ENCODE measurements at places on chromosomes 7 and 10.

GRCh38 chr7:108284349-108285002 lies 154.3 kb upstream of the LAMB4 start:
- no peak for DNase-seq

DNA sequence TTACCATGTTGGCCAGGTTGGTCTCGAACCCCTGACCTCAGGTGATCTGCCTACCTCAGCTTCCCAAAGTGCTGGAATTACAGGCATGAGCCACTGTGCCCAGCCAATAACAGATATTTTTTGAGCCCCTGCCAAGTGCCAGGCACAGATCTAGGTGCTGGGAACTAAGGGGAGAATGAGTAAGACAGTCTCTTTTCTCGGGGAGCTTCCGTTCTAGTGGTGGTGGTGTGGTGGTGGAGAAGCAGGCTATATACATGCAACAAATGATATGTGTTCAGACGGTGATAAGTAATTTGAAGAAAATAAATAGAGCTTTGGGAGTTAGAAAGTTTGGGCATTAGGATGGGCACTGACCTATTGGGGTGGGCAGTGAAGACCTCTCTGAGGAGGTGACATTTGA lies 76.7 kb upstream of the VKORC1L1 start:
- no peak for DNase-seq

DNA sequence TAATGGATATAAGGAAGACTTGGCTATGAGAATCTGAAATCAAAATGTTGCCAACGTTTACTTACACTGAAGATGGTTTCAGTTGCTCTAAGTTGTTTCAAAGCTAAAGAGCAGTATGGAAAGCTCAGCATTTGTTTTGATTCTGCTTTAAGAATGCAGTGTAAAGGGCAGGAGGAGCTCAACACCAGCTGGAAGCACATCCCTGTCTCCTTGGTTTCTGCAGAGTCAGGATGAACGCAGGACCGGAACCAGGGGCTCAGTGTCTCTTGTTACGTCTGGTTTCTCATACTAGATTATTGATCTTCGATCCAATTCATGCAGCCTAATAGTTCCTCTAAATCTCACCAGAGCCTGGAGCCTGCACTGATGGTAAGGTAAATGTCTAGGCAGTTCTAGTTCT lies 24.1 kb downstream of the ZRANB1 start:
- no peak for DNase-seq

GRCh38 chr10:18254086-18254485 lies 113.9 kb downstream of the CACNB2 start:
- DNase-seq = no peak

DNA sequence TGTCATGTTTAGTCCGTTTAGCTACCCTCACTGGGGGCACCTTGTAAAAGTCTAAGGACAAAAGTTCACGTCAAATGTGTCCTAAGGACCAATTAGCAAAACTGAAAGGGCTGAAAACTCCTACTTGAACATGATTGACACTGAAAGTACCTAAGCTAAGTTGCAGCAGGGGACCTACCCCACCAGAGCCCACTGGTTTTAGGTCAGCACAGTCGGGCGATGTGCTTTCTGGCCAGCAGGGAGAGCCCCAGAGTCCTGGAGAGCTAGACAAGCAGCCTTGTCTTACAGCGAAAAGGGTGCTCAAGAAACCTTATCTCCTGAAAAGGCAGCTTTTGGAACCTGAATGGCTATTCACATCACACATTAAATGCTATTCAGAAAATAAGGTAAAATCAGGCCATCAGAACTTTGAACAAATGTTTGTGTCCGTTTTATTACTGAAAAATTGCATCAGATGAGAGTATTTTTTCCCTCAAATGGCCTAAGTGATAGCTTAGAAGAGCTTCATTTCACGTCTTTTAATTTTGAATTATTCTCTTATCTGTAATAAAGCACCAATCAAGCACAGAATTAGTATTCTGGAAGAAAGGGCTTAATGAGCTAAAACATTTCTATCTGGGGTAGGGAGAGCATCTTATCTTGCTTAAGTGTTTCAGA lies 52.2 kb upstream of the MKI67 start:
- DNase-seq = peak; percentile 51

- DNase-seq = peak; percentile 8
Measured at GRCh38 chr10:13158401-13158800, 3.0 kb upstream of the MCM10 start.

DNA sequence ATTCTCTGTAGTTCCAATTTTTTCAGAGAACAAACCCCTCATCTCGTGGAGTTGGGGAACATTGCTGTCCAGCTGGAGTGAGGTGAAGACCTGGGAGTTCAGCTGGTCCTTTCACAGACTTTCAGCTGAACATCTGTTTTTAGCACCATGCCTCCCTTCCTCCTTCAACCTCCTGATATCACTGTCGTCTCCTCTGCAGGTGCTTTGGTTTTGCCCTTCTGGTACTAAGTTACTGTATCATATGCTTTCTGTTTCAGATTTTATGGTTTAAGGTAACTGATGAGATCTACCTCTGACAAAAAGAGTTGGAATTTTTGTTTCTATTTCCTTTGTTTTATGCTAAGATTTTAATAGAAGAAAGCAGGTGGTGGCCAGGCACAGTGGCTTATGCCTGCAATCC lies 102.9 kb downstream of the ZNF438 start:
- no peak for DNase-seq

DNA sequence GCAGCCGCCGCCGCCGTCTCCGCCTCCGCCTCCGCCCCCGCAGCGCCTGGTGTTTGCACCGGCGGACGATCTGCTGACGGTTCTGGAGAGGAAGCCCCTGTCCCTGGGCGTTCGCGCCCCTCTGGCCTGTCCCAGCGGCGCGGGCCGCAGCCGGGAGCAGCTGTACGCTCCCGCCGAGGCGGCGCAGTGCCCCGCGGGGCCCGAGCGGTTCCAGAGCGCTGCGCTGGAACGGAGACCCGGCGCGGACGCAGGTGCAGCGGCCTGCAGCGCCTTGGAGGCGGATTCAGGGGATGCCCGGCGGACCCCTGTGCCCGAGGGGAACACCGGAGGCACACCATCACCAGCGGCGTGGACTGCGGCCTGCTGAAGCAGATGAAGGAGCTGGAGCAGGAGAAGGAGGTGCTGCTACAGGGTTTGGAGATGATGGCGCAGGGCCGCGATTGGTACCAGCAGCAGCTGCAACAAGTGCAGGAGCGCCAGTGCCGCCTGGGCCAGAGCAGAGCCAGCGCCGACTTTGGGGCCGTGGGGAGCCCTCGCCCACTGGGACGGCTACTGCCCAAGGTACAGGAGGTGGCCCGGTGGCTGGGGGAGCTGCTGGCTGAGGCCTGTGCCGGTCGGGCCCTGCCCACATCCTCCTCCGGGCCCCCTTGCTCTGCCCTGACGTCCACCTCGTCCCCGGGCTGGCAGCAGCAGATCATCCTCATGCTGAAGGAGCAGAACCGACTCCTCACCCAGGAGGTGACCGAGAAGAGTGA lies 24.8 kb upstream of the ZNF735 start:
- no peak for DNase-seq

DNA sequence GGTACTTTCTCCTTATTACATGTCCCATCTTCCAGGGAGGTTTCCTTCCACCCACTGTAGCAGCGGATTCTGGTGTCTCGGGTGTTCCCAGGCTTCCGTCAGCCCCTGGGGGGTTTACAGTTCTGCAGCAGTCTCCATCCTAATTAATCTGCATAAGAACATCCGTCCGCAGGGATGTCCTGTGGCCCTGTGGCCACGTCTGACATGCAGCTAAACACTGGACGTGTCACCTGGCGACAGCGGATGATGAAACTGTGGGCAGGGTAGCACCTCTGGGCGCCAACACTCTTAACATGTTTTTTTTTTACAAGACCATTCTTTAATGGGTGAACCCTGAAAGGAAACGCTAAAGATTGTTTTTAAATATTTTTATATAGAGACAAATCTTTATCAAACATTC lies 58.2 kb downstream of the DIP2C start:
- DNase-seq = no peak

- no peak for DNase-seq
Measured at GRCh38 chr7:42858570-42858969, 53.3 kb downstream of the C7orf25 start.

- no peak for DNase-seq
Measured at GRCh38 chr10:98485959-98486358, 39.2 kb upstream of the HPS1 start.

DNA sequence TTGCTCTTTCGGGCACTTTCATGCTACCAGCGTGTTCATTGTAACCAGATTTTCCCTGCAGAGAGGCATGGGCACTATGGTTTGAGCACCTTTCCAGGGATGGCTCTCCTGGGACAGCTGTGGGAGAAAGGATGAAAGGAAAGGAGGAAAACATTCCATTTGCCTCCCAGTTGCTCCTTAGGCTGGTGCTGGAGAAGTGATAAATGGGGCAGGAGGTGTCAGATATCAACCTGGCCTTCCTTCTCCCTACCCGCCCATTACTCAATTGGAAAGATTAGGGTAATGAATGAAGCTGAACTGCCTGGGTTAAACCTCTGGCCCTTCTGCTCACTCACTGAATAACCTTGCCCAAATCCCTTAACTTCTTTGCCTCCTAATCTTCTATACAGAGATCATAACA lies 228.4 kb downstream of the PLXNA4 start:
- no peak for DNase-seq

GRCh38 chr7:123738356-123738755 lies 10.4 kb downstream of the WASL start:
- no peak for DNase-seq

DNA sequence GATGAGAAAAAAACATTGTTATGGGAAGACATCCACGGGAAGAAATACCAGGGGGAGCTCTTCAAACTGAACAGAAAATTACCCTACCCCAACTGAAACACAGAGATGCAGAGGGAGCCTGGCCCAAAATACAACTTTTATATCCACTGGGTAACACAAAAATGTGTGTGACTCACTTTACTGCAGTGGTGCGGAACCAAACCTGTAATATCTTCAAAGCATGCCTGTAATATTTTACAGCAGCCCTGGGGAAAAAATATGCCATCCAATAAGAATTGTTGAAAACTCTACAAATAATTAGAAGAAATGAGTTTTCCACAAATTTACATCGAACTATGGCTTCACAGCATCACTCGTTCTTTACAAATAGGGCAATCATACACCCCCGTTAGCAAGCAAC lies 49.8 kb upstream of the SRRM3 start:
- no peak for DNase-seq

- no peak for DNase-seq
Measured at GRCh38 chr7:64651632-64652165, 14.2 kb upstream of the ZNF107 start.

DNA sequence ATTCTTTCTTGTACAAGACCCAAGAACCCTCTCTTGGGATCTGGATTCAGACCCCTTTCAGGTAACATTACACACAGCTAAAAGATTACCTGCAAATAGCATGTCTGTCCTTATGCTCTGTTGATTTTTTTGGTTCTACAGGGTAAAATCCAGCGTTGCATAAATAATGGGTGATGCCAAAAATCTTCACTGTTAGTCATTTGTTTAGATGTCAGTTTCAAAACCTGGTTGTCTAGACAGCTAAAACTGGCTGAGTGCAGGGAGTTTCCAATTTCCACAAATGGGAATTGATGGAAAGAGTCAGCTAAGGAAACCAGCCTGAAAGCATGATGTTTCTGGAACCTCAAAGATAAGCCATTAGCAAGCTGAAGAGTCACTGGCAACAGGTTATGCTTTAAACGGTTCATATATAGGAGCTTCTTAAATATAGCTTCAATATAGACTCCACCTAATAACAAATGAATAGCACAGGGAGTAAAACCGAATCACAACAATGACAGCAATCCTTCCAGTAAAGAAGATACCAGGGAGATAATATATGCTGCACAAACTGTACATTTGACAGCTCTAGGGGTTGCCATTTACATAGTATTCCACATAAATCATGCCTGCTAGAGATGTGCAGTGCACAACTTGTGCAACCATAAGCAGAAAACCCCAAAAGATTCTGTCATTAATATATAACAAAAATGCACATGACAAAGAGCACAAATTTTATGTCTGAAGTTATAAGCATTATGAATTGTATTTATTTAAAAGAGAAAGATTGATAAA lies 20.4 kb downstream of the CCDC71L start:
- no peak for DNase-seq

- DNase-seq = no peak
Measured at GRCh38 chr7:155252444-155252887, 45.2 kb upstream of the INSIG1 start.

DNA sequence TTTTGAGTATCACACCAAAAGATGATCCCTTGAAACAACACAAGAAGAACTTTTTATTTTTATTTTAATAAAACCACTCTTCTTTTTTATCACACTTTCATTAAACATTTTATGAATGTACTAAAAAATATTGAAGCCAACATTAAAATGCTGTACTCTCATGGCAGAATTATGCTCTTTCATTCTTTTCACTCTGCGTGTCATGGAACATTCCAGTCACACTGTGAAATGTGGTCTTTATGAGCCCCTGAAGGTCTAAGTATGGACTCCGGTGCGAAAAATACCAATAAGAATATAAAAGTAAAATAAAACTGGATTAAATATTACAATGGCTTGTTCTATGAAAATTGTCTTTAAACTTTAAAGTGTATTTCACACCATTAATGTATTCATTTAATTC lies 148.4 kb downstream of the TMEM26 start:
- no peak for DNase-seq

DNA sequence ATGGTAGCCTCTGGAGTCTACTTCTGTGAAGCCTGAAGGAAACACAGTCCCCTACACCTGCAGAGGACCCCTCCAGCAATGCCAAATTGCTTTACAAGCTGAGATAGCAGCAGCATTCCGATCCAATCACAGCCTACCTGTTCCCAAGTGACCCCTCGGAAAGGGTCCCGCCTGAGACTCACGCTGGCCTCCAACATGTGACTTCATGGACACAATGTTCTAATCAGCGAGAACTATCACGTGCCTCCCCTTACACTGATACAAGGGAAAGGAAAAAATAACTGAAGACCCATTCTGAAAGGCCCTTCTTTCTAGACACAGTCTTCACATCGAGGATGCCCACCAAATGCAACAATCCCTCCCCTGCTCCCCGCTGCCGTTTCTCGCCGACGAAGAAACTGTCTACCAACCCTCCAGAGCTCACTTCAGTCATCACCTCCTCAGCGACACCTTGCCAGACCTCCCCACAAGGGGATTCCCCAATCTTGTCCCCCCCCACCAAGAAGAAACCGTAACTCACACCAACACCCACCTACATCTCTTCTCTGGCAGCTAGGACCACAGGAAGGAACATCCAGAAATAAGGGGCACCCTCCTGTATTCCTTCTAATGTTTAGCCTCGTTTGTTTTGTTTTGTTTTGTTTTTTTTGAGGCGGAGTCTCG lies 1.8 kb downstream of the SNX8 start:
- no peak for DNase-seq

DNA sequence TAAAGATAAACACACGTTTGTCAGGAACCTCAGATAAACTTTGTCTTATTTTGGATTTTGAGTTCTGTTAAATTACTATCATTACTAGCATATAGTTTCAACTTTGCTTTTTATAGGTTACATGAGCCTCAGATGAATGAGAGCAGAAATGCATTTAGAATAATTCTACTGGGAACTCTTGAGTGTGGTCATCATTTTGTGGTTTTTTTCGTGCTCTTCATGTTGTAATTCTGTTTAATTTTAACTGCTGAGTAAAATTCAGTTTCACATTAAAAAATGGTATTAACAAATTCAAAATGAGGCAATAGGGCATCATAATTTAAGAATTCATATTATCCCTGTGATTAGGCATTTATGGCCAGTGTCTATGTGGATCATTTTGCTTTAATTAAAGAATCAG lies 72.9 kb downstream of the GNAI1 start:
- no peak for DNase-seq

Data from activated CD4-positive, alpha-beta T cell treated with anti-CD3 and anti-CD28 coated beads, Interleukin-2, amount 50 U/mL, for 48 hours (primary cell).